Stromal cell of bone marrow (primary cell): ENCODE measurements at places on chromosomes 11 and 22.
A peak's percentile ranks its signal among the peaks of the same experiment; 100 is the strongest.

DNA sequence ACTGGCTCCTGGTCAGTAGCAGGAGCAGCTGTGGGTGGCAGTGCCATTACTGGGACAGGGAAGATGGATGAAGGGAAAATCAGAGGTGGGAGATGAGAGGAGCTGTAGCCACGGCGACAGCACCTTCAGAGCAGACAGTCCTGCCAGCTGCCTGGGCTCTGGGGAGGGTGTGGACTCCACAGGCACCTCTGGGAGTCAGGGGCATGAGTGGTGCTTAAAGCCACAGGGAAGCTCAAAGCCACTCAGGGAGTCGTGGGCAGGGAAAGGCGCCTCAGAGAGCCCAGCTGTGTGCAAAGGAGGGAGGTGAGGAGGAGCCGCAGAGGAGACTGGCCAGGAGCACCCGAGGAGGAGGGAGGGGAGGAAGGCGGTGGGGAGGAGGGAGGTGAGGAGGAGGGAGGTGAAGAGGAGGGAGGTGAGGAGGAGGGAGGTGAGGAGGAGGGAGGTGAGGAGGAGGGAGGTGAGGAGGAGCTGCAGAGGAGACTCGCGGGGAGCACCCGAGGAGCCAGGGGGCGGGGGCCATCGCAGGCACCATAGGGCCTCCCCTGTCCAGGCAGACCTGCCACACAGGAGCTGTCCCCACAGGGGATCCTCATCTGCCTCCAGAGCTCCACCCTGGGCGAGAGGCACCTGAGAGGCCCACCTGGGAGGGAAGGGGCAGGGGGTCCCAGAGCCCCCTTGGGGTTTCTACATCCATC, 977.6 kb downstream of the BRD1 start:
- DNase-seq, result no peak

- no peak for DNase-seq
These were observed 92.8 kb downstream of the CCDC73 start for GRCh38 chr11:32701616-32702015.

- no peak for DNase-seq
These were observed at the start of gene CCDC116 for GRCh38 chr22:21632237-21632895. CCDC116 (plus strand) TSS chr22:21632760; CDS start chr22:21633182, 422 bp downstream.

- DNase-seq, result no peak
These were observed 1.7 kb downstream of the MN1 start for GRCh38 chr22:27799827-27800249.

- DNase-seq, result no peak
These were observed 14.2 kb downstream of the ZBTB44 start for GRCh38 chr11:130300567-130300966.

DNA sequence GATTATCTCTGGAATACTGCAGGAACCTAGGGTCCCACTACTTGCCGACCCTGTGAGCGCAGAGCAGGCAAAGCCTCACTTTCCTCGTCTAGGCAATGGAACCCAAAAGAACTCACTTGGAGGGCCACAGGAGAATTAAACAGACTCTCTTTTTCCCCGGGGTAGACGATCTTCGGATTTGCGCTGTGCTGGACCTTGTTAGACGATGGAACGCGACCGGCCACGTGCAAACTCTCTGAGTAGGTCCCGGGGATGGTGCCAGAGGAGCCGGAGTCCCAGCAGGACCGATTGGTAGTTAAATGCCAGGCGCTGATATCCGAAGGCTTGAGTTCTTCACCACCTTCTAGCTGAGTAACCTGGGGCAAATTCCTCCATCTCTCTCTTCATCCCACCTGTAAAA, 1.0 kb upstream of the SLC1A2 start:
- no peak for DNase-seq

DNA sequence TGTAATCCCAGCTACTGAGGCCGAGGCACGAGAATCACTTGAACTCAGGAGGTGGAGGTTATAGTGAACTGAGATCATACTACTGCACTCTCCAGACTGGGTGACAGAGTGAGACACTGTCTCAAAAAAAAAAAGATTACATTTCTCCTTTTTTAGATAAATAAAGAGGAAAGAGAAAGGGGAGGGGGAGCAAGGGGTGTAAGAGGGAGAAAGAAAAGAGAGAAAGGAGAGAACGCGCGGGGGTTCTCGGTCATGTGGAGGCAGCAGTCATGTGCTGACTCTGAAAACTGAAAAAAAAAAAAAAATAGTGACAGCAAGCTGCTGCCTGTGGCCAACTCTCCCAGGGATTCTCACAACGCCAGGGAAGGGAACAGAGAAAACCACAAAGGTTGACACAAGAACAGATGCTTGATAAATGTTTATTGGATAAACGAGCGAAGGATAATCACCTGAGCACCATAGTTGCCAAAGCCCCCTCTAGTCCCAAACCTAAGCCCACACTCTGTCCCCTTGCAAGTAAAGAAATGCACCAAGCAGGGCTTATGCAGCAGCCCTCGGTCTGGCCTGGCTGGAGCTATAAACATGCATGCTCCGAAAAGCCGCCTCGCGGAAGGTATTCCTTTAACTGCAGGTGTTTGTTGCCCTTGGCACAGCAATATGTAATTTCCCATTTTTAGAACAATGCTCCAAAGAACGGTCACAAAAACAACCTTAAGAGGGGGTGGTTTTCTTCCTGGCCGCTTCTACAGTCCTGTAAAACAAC, 14.5 kb downstream of the SCGB1A1 start:
- DNase-seq, result no peak

- DNase-seq, result no peak
These were observed 698 bp downstream of the C1QTNF4 start for GRCh38 chr11:47593492-47593933.

DNA sequence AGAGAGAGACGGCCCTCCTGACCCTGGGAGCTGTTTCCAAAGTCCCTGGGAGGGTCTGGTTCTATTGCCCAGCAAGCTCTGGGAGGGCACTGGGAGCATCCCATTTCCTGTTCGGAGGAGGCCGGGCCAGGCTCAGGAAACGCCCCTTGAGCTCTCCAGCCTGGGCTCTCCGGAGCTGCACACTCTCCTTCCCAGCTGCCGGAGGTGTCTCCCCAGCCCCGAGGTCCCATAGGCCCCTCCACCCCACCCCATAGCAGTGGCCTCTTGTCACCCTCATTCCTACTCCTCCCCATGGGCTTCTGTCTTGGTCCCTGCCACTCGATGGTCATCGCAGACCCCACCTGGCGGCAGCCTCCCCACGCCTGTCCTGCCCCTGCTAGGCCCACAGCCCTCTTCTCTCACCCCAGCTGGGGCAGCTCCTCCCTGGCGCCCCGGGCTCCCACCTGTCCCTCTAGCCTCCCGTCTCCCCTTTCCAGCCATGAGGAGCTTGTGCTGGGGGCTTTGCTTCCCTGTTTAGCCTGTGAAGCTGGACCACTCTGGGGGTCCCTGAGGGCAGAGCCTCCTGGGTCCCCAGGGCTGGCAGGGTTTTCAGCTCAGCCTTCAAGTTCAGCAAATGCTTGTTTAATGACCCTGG, 2.8 kb downstream of the TSPAN32 start:
- no peak for DNase-seq

DNA sequence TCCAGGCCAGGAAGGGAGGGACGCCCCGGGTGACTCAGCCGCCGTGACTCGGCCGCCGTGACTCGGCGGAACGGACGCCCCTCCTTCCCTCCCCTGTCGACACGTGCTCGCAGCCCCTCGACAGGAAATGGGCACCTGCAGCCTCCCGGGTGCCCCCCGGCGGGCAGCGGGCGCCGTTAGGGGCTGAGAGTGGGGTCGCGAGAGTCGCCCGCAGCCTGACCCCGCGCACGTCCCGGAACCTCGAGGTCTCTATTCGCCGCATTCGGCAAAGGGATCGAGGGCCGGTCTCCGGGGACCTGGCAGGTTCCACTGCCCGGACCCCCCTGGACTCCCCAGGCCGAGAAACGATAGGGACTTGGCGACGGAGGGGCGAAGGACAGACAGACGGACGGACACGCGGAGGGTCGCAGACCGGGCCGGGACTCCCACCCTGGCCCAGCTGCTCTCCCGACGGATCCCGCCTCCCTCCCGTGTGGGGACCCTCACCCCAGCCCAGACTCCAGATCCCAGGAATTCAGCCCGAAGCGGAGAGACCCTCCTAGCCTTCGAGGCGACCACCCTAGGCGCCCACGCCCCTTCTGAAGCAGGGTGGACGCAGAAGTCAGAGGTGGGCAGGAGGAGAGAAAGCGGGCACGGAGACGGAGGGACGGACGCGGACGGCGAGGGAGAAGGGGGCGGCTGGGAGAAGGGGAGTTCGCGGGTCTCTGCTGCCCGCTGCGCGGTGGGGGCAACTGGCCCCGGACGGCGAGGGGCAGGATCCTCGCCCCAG, 648 bp downstream of the FOSL1 start:
- DNase-seq, result peak; percentile 64

DNA sequence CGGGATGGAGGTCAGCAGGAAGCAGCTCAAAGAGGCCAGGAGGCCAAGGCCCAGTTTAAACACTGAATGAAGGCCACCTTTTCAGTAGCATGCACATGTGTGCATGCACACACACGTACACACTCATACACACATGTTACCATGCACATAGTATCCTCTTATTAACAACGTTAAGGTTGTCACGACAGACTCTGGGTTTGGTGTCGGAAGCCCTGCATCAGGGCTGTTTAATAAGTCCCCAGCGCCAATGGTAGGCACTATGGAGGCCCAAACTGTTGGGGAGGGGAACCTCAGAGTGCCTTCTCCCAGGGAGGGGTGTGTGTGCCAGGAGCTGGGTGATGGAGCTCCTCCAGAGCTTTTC, 39.5 kb upstream of the ADA2 start:
- DNase-seq, result no peak

DNA sequence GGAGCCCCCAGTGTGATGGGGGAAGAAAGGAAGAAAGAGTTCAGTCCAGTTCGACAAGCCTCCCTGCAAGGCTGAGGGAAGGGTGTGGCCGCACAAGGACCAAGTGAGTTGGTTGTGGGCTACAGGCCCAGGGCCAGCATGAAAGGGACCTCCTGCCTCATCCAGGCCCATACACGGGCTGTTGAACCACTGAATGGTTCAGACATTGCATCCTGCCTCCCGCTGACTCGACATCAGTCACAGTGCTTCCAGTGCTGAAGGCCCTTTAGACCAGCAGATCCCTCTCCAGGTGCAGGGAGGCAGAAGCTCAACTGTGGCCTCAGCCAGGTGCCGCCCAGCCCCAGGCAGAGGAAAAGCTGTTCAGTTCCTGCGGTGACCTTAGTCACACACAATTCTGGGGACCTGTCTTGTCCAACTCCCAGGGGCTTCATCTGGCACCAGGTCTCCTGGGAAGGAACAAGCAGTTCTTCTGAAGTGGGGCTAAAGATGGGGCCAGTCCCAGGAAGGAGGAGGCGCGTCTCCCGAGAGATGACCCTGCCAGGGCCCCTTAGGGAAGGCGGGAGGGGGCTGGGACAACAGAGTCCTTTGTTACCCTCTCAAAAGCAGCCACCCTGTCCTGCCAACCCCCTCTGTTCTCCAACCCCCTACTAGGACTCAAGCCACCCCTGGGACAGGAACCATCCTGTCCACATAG, 6.6 kb downstream of the ARRB1 start:
- DNase-seq, result no peak

DNA sequence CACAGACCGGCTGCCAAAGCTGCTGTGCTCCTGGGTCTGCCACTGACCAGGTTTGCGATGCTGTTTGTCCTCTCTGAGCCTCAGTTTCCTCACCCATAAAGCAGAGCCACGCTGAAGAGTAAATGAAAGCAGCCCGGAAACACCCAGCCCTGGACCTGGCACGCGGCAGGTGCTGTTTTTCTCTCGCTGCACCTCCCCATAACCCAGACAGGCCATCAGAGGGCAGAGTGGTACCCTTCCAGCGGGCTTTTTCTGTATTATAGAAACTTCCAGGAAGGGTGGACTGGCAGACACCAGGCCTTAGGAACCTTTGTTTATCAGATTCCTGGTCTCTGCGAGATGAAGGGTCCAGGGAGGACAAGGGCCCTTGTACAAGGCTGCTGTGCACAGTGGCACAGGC, 17.9 kb upstream of the FGF19 start:
- no peak for DNase-seq

DNA sequence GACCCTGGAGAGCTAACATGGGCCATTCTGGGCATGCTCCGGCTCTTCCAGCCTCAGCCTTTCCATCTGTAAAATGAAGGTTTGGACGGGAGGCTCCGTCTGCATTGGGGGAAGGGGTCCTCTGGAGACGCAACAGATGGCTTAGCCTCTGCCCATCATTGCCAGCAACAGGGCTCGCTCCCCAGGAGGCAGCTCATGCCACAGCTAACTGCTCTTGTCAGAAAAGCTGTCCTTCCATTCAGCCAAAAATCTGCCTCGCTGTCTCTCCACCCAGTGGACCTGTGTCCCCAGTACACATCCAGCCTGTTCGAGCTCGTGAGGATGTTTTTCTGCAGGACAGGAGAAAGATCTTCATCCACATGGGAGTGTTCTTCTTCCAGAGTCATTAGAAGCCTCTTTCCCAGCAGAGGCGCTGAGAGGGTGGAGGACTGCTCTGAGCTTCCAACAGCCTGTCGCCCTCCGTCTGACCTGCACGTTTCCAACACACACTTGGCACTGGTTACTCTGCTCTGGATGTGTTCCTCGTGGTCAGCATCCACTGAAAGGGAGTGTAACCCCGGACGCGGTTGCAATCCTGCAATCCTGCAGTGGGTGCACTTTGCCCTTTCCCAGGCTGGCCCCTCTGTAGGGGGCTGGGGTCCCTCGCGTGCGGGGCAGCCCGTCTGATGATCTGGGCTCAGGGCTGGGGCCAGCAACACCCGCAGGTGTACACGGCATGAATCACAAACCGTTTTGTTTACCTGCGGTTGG, 1340.9 kb downstream of the TBC1D22A start:
- no peak for DNase-seq

DNA sequence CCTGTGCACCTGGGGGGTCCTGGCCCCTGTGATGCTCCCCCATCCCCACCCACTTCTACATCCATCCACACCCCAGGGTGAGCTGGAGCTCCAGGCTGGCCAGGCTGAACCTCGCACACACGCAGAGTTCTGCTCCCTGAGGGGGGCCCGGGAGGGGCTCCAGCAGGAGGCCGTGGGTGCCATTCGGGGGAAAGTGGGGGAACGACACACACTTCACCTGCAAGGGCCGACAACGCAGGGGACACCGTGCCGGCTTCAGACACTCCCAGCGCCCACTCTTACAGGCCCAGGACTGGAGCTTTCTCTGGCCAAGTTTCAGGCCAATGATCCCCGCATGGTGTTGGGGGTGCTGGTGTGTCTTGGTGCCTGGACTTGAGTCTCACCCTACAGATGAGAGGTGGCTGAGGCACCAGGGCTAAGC, 20.0 kb upstream of the TALDO1 start:
- DNase-seq, result no peak

DNA sequence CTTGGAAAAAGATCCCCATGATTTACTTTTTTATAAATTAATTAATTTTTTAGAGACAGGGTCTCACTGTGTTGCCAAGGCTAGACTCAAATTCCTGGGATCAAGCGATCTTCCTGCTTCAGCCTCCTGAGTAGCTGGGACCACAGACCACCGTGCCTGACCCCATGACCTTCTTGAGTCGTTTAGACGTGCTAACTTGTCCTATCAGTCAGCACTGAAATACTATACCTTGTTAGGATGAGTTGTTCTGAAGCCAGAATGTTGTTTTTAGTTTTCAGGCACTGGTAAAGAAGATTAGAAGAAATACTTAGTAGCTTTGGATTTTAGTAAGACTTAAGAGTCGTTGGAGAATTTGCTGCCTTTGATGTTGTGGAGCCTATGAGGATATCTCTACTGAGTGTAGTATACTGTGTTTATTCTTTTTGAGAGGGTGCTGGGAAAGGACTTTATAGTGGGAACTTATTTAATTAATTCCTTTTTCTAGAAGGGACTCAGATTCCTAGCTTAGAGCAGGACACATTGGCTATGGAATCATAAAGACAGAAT, 8.6 kb downstream of the HTATIP2 start:
- no peak for DNase-seq

- no peak for DNase-seq
These were observed 3.0 kb downstream of the RDX start for GRCh38 chr11:110293389-110293788.
